ENCODE measurements at places on chromosomes 7 and 10. TPM values are rescaled to one million over a fixed set of nuclear protein-coding genes. Genes with fewer than 3 reads are reported as not detected.

PDE6C gene
- total RNA-seq = not detected

VSTM2A gene
- not detected for total RNA-seq

EPO gene
- total RNA-seq = not detected

DENND2A gene
- 0.44 TPM for total RNA-seq

BBS9 gene
- 14.2 TPM for total RNA-seq

AGAP5 gene
- total RNA-seq = 3.9 TPM

SFTPA1 gene
- total RNA-seq = not detected

SNCG gene
- 3.9 TPM for total RNA-seq

PDK4 gene
- under 0.01 TPM for total RNA-seq

HTRA1 gene
- total RNA-seq = 14.0 TPM

KLF14 gene
- 0.22 TPM for total RNA-seq

MAGI2 gene
- total RNA-seq = 30.6 TPM

BTBD16 gene
- total RNA-seq = not detected

Measured in placental pericyte (primary cell).